ENCODE measurements at places on chromosomes 16 and 17.

DNA sequence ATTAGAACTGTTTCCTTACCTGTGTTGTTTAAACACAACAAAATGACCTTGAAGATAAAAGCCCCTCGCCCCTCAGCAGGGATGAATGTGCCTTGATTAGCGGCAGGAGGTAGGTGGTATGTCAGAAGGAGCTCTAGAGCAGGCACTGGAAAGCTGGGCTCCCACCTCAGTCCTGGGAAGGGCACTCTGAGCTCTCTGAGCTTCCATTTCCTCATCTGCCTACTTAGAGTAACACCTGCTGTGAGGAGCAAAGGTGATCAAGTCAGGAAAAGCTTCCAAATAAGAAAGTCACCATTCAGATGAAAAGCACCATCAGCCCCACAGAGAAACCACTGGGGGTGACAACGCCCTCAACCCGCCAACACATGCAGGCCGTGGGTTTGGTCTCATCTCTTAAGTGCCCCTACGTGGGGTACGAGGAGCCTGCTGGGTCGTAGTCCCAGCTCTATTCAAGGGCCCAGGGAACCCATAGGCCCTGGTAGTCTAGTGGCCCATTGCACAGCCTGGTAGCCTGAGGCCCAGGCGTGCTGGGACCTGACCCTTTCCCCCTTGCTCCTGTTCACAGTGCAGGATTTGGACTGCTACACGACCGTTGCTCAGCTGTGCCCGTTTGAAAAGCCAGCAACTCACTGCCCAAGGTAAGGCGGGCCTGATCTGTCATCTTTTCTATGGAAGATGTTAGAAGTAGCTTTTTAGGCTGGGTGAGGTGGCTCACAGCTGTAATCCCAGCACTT is 57.3 kb downstream of the CRISPLD2 start:
- DNase-seq: no peak

GRCh38 chr16:56793492-56793891 is 63.6 kb downstream of the NUP93 start:
- no peak for DNase-seq

DNA sequence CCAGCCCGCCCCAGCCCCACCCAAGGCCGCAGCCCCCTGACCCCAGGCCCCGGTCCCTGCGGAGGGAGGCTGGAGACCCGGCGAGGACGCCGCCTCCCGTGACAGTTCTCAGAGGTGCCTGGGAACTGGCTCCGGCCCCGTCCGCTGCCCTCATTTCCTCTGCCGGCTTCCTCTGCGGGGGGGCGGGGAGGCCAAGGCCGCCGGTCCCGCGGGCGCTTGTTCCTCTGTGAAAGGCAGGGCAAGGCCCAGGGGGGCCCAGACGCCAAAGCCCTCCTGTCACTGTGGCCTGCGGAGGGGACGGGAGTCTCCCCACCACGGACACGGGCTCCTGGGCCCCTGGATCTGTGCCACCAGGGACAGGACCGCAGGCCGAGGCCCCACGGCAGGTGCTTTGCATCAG is 5.0 kb upstream of the PVALEF start:
- DNase-seq: no peak

DNA sequence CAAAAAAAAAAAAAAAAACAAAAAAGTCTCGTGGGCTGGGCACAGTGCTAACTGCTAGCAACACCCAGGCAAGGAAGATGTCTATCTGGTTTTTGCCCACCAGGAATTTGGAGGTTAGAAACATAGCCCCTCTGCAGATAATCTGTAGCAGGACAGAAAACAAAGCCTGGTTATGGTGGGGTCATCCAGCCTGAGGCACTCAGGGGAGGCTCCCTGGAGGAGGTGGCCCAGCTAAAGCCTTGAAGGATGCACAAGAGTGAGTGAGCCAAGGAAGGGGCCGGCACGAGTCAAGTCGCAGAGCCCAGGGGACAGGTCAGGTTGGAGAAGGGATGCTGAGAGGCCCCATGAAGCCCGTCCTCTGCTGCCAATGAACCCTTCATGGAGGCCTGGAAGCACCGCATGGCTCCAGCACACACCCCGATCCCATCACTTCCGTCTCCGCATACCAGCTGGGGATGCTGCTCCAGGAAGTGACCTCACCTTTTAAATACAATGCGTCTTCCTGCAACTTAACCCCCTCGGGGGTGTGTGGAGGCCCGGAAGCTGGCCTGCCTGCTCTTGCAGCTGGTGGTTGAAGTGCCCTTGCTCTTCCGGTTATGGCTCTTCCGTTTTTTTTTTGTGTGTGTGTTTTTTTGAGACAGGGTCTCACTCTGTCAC is 86.5 kb downstream of the ENGASE start:
- peak; percentile 47 for DNase-seq

DNA sequence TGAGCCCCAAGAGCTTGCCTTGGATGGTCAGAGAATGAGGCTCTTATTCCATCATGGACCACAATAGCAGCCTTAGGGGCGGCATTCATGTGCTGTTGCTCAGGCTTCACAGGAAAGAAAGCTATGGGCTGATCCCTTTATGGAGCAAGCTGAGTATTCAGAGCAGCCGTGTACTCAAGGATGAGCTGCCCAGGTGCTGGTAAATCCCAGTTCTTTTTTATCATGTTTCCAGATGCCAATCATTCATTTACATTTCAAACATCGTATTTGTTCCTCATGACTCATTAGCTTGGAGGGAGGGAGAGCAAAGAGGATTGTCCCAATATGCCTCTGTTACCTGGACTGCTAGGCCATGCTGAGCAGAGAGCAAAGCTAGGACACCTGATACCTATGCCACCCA is 475.7 kb downstream of the SHISA9 start:
- no peak for DNase-seq

Measured in Jurkat, Clone E6-1 (cell line).